ENCODE measurements at places on chromosomes 7 and 10.
A peak's percentile ranks its signal among the peaks of the same experiment; 100 is the strongest.

- DNase-seq = peak; percentile 38
Observed at GRCh38 chr7:135558337-135558767, 635 bp downstream of the NUP205 start.

- DNase-seq = no peak
Observed at GRCh38 chr7:143878884-143879283, 23.1 kb downstream of the TCAF1 start.

- no peak for DNase-seq
Observed at GRCh38 chr10:95785942-95786669, 30.1 kb downstream of the ENTPD1 start.

DNA sequence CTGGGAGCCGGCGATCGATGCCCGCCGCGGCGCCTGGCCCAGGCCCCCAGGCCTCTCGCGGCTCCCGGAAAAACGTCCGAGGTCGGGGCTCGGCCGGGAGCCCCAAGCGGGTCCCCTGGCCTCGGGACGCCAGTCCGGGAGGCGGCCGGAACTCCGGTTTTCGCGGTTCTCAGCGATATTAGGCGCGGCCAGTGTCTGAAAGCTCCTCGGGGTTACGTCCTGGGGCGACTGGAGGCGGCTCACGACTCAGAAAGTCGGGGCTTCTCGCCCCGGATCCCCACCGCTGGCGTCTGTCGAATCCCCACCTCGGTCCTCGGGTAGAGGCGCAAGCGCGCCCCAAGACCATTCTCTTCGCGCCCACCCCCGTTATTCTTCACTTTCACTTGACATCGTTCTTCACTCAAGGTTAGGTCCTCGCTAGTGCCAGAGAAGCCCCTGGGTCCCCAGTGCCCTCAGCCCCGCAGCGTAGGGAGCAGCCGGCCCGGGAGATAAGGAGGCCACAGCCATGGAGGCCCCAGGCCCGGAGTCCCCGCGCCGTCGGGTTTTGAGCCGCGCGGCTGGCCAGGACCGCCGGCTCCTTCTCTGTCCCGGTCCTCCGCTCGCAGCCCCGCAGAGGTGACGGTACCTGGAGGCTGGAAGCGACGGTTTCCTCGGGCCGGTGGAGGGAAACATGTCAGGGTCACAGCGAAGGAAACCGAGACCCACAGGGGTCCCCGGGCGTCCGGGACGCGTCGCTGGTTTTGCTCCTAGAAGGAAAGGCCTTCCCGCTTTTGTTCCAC, 35.2 kb upstream of the EBLN1 start:
- DNase-seq = no peak

GRCh38 chr7:14841869-14842268, 60.7 kb downstream of the DGKB start:
- no peak for DNase-seq

DNA sequence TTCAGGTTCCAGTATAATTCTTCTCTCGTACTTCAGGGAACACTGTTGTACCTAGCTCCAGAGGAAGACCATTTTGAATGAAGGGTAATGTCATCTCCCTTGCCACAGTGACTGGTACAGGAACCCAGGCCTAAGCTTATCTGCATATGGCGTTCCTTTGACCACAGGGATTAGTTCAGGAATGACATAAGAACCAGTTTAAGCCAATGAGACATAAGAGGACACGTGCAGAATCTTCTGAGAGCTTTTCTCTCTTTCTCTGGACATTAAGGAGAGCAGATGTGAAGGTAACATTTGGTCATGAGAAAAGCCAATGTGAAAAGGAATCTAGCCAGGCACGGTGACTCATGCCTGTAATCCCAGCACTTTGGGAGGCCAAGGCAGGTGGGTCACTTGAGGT, 21.8 kb upstream of the HIBADH start:
- no peak for DNase-seq

DNA sequence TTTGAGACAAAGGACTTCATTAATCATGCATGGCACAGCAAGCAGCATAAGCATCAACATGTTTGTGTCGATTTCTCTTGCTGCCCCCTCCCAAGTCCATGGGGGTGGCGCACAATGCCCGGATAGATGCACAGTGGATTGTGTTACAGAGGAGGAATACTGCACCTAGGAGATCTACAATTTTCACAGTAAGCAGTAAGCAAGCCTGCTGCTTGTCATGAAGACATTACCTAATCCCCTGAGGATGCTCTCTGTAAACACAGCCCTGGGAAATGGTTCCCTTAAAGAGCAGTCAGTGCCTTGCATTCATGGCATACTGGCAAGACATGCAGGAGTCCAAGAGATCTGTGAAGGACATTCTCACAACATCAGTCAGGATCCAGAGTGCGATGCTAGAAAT, 137.7 kb downstream of the ETV1 start:
- DNase-seq = no peak

- DNase-seq = no peak
Observed at GRCh38 chr7:25260862-25261494, 32.7 kb upstream of the NPVF start.

Measured in DMS153 (cell line).